ENCODE measurements at places on chromosomes 12 and 14.

- DNase-seq = no peak
These were observed 20.9 kb downstream of the ISCA2 start for GRCh38 chr14:74514471-74514941.

DNA sequence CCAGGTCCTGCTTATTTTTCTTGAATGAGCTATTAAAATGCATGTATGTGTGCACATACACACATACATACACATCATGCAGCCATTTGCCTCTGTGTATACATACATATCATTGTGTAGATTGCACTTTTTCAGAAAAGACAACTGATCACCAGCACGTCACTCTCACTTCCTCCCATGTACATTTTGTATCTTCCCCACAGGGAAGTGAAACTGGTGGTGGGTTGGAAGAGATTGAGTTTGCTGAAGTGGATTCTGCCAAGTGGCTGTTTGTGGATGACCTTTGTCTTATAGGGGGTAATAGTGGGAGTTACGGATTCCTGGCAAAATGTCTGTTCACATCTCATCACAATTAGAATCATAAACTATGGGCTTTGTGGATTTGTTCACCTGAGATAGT lies 448.6 kb downstream of the RAD51B start:
- DNase-seq = peak; percentile 42

GRCh38 chr12:14949631-14950030 lies 11.3 kb upstream of the ERP27 start:
- no peak for DNase-seq

GRCh38 chr12:2187195-2187945 lies 134.6 kb downstream of the CACNA1C start:
- no peak for DNase-seq

DNA sequence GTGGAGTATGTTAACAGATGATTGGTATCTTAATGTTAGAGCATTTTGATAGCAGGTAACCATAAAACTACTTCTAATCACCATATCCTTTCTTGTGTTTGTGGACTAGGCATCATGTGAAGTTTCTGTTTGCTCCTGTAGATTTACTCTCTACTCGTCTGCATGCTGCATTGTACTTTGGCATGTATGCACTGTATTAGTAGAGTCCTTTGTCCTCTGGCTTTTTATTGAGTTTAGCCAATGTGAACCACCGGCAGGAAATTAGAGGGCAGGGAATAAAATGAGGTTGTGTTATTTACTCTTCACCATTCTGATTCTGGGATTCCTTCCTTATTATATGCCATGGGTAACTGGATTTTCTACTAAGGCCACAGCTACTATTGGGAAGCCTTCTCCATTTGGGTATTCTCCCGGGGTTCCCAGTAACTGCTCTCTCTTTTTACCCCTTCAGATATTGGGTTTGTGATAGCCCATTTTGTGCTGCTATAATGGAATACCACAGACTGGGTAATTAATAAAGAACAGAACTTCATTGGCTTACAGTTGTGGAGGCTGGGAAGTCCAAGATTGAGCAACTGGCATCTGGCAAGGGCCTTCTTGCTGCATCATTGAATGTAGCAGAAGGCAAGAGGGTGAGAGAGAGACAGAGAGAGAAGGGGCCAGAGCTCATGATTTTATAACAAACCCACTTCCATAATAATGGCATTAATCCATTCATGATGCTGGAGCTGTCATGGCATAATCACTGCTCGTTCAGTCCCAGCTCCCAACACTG lies 22.4 kb downstream of the FAM177A1 start:
- DNase-seq = no peak

GRCh38 chr12:110670161-110670701 lies 18.7 kb downstream of the HVCN1 start:
- DNase-seq = no peak

DNA sequence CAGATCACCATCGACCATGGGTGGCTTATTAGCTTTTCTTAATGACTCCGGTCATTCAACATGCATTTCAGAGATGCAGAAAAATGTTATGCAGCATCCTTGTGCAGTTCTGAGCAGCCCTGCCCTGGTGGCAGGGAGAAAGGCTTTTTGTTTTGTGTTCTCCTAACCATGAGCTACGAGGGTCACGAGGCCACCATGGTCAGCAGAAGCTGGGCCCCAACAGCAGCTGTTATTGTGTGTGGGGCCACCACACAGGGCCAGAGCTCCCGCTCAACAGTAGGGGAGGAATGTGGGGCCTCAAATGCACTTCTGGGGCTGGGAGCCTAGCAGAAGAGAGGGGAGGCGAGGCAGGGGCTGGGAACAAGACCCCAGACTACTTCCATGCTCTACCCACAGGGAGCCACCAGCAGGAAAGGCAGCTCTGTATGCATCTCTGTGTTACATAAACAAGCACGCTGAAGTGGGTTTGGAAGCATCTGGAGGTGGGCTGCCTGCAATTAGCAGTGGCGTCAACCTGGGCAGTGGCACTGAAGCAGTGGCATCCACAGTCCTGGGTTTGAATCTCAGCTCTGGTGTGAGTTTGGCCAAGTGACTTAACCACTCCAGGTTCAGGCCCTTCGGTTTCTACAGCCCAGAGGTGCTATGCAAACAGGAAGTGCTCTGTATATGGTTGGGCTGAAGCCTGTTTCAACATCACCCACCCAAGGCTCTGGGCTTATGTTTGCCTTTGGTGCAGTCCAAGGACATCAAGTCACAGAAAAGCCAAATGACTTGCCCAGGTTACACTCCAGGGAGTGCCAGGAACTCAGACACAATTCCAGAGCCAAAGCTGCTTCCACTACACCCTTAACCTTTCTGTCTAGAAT lies 16.3 kb downstream of the GLTP start:
- peak; percentile 94 for DNase-seq

GRCh38 chr12:101490286-101490920 lies 15.3 kb downstream of the SPIC start:
- no peak for DNase-seq
